ENCODE measurements at places on chromosomes 6 and 20. TPM values are rescaled to one million over a fixed set of nuclear protein-coding genes. Genes with fewer than 3 reads are reported as not detected.

The TAAR8 gene
- not detected for total RNA-seq

The BTNL2 gene
- total RNA-seq, result not detected

The JAG1 gene
- total RNA-seq, result 8.5 TPM

The TREML2 gene
- total RNA-seq, result 0.16 TPM

The F13A1 gene
- 10.1 TPM for total RNA-seq

The NHSL1 gene
- total RNA-seq, result 35.4 TPM

The COL9A3 gene
- 1.6 TPM for total RNA-seq

The LGSN gene
- total RNA-seq, result 0.09 TPM

All from right lobe of liver (tissue), 6 donors.